NCI-H1417 treated with DMSO at 0.1 percent for 48 hours (cell line): ENCODE measurements at places on chromosomes 5 and 9.

DNA sequence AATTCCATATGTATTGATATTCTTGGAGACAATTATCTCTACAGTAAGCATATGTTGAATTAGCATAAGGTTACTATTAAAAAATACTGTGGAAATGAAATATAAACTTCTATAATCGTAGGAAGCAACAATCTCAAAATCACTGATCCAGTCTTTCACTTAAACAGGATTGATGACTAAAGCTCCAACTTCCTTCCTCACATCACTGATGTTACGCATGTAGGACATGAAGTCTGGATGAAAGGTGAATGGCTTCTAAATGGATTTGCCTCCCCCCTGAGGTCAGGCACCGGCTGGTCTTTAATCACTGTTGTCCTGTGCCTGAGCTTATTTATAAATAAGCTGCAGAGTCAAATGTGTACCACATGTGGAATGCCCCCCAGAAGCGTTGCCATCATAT lies 157.1 kb upstream of the NFIB start:
- no peak for DNase-seq

- DNase-seq = peak; percentile 48
Observed at GRCh38 chr5:124746916-124747790, 714 bp upstream of the ZNF608 start.

- peak; percentile 29 for DNase-seq
Observed at GRCh38 chr5:41507501-41507900, 2.9 kb downstream of the PLCXD3 start.

- no peak for DNase-seq
Observed at GRCh38 chr9:11821306-11821975, 871.7 kb upstream of the TYRP1 start.

GRCh38 chr5:142783601-142784341 lies 13.6 kb downstream of the ARHGAP26 start:
- DNase-seq = no peak

DNA sequence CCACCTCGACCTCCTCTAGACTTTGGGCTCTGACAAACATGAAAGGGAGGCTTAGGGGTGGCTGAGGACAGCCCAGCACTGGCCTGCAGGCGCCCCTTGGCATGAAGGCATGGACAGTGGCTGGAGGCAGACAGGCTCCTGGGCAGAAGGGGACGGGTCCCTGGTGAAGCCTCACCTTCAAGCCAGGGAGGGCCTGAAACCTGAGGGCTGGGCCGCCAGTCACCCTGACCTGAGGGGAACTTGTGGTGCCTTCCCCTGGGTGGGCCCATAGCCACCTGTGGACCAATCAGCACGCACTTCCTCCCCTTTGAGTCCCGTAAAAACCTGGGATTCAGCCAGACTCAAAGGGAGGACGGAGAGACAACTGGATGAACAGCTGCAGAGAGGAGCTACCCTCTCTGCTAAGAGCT lies 90.4 kb upstream of the PUM3 start:
- DNase-seq = no peak

DNA sequence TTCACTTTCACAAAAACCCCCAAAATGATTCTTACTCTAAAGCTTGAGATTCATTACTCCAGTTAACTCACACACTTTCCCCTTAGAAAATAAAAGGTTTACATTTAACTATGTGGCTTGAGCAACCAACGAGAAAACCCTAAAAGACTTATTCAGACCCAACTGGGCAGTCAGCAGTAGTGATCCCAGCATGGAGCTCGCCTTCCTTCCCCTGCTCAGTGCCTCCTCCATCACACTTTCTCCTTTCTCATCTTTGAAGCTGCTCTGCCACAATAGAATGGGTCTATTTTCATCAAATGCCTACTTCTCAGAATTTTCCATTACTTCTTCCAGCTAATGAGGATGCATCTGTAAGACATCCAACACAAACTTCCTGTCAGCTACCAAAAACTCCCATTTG lies 29.1 kb downstream of the RORB start:
- DNase-seq = no peak

DNA sequence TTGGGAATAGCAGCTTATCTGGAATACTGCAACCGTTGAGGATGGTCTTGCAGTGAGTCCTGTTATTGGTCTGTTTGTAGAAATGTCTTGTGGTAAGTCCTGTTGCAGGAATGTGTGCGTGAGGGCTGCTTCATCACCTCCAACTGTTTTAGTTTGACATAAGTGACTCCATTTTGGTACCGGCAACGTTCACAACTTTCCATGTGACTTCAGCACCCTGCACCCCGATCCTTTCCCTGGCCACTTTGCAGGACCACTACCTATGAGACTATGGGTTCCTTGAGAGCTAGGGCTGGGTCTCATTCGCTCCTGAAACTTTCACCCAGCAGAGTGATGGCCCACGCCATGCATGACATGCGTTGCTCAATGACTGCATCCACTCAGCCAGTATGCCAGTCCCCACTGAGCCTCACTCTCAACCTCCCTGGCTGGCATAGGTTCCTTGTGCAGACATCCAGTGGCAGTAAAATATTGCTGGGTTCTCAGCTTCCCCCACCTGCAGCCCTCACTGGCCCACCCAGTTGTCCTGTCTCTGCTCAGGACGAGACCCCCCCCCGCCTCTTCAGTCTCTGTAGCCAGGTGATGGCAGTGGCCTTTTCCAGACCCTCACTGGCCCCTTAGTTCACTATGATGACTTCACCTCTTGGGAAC lies 8.0 kb downstream of the SURF6 start:
- DNase-seq = no peak

DNA sequence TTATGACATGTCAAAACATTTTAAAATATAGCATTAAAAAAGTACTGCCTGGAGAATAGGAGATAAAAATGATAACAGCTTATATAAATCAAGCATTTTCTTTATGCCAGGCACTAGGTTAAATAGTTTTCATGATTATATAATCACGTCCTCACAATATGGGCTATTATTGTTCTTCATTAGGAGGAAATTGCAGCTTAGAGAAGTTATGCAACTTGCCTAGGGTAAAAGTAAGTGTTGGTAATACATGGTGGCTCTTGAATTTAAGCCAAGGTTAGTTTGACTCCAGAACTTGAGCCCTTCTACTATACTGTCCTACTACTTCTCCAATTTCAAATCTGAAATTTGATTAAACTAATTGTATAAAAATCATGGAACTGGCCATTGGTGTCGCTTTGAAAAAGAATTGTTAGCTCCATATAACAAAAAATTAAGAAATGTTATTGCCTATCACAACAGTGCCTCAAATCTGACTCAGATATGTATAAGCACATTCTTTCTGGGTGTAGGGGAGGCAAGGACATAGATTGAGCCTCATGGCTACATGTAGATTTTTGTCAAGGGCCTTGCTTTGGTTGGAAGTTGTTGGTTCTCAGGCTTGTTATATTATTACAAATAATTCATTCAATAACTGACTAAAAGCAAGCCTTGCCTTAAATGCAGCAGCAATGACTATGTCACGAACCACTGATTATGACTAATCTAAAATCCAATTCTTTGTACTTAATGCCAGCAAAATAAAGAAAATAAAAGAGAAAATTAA lies 223.5 kb upstream of the DAB2 start:
- no peak for DNase-seq
